ENCODE measurements at places on chromosomes 13 and 19.

DNA sequence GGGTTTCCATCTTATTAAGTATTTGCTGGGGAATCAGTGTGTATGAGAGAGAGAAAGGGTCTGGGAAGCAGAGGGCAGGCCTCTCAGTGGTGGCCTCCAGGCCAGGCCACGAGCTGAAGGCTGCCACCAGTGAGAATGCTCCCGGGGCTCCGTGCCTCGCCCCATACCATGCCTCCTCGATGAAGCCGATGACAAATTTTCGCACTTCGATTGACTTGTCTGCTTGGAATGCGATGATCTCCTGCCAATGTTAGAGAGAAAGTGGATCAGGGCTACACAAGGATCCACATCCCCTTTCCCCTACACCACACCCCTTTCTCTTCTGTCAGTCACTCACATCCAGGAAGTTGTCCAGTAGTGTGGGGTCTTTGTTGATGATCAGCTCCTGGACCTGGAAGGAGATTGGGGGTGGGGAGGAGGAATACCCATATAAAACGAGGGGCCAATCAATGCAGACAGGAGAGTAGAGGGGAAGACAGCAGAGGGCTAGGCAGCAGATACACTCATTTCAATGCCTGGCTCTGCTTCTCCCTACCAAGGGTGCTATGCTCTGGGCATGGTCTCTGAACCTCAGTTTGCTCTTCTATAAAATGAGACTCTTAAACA, 10.7 kb downstream of the SYMPK start:
- no peak for DNase-seq

DNA sequence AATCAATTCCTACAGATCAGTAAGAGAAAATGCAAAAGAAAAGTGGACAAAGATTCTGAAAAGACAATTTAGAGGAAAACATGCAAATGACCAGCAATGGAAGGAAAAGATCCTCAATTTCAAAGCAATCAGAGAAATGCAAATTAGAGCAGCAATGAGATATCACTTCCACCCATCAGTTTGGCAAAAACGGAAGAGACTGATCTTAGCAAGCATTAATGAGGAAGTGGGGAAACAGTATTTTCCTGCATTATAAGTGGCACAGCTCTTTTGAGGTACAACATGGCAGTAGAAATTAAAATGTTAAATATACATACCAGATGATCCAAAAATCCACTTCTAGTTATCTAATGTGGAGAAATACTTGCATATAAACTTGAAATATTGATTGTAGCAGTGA, 69.1 kb upstream of the SLC7A1 start:
- no peak for DNase-seq

GRCh38 chr13:113920606-113921286, 53.1 kb downstream of the C13orf46 start:
- no peak for DNase-seq

GRCh38 chr13:61905054-61905453, 489.4 kb upstream of the PCDH20 start:
- DNase-seq = no peak

GRCh38 chr13:39875111-39875987, 219.9 kb downstream of the COG6 start:
- DNase-seq = no peak

DNA sequence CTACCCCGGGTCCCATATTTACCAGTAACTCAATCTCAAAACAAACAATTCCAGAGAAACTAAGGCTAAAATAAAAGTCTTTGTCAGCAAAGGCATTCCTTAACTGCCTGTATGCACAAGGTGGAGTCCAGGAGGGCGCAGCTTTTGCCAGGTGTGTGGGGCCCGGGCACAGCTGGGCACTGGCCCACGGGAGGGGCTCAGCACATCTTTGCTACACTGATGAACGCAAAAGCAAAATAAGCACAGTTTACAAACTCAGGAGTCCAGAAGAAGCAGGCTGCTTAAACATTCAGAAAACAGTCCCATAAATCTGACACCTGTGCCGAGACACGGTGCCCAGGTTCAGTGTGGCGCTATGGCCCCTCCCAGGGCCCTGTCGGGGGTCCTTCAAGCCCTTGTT, 70.8 kb downstream of the SLC7A1 start:
- peak; percentile 6 for DNase-seq

DNA sequence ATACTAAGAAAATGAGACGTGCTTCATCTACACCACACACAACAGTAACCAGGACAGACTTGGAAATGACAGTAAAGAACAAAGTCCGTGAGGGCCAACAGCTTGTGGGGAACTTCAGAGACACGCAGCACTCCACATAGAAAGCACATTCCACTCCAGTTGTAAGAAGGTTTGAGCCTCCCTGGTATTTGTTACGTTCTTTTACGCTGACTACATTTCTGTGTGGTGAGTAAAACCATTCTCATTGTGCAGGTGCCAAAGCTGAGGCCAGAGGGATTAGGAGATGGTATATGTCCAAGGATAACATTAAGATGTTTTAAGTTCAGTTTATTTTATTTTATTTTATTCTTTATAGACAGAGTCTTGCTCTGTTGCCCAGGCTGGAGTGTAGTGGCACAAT, 1189.9 kb downstream of the UQCRFS1 start:
- DNase-seq = no peak
